ENCODE measurements at places on chromosomes 6 and 20. TPM values are rescaled to one million over a fixed set of nuclear protein-coding genes. Genes with fewer than 3 reads are reported as not detected.

DNA sequence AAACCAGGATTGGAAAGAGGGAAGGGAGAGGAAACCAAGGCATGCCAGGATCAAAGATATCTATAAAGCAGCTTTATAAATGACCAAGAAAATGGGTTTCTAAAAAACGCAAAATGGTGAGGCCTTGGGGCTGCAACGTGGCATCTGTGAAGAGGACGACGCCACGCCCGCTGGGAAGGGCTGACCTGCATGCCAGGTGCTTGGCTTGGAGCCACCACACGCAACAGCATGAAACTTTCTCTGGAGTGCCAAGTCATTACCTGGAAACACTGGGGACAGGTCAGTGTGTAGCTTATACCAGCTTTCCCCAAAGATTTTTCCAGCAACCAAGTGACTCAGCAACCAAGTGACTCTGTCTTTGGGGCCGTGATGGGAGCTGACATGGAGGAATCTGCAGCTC is 82.5 kb downstream of the POPDC3 start:
- DNase-seq = no peak

GRCh38 chr20:8454137-8454712 is 322.2 kb downstream of the PLCB1 start:
- DNase-seq = no peak

- no peak for DNase-seq
Measured at GRCh38 chr20:37379967-37380828, 34.3 kb downstream of the SRC start.

Gene ZFP64
- 18.4 TPM for total RNA-seq

All from Panc1 (cell line).